ENCODE measurements at places on chromosomes 12 and 14. TPM values are rescaled to one million over a fixed set of nuclear protein-coding genes. Genes with fewer than 3 reads are reported as not detected.

Gene MANSC1
- 2.3 TPM for total RNA-seq

Gene CPNE6
- total RNA-seq = not detected

Gene TBC1D30
- total RNA-seq = under 0.01 TPM

Gene TAS2R20
- 5.5 TPM for total RNA-seq

Gene MARS1
- total RNA-seq = 158 TPM

Gene ERG28
- total RNA-seq = 10.0 TPM

Gene BHLHE41
- 6.8 TPM for total RNA-seq

Gene TAS2R50
- total RNA-seq = 5.8 TPM

Gene GDF3
- total RNA-seq = not detected

Gene KCNC2
- total RNA-seq = 0.43 TPM

Gene NCKAP5L
- 34.1 TPM for total RNA-seq

Gene PLEKHG7
- not detected for total RNA-seq

Gene BICDL1
- 1.7 TPM for total RNA-seq

Gene RNASE3
- total RNA-seq = not detected
